ENCODE measurements at places on chromosomes 2 and 18.

DNA sequence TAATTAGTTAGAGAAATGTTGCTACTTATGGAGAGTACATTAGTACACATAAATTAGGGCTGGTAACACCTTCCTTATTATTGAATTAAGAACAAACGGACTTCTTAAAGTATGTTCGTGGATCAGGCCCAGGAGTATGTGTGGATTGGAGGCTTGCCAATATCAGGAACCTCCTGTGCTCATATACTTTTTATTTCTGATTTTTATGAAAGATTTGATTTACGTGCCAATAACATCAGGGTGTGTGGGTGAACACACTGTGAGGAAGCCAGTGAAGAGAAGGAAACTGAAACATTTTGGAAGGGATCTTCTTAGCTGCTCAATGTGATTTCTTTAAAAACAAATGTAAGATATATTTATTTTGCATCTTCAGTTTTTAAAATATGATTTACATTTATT lies 113.0 kb downstream of the EFEMP1 start:
- no peak for DNase-seq

GRCh38 chr18:24000613-24001490 lies 13.7 kb upstream of the TTC39C start:
- DNase-seq: no peak

DNA sequence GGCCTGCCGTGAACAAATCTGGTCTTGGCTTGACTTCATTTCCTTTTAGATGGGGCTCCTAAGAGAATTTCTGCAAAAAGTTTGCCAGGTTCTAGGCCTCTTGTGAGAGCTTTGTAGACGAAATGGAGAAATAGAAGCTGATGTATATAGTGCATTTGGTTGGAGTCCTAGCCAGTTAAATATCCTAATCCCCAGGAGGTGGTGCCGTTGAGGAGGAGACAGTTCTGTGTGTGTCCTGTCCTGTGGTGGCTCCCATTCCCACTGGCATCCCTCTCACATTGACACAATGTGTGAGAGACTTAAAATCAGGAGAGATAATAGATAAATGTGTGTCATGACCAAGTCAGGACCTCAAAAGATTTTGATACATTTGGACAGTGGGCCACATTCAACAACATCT lies 34.6 kb upstream of the DNER start:
- no peak for DNase-seq

- no peak for DNase-seq
Measured at GRCh38 chr2:3574155-3574554, 905 bp upstream of the RPS7 start.

- DNase-seq: no peak
Measured at GRCh38 chr2:215360596-215360995, 48.7 kb downstream of the ATIC start.

All from NCI-H526 (cell line).